ENCODE measurements at places on chromosomes 3 and 15. TPM values are rescaled to one million over a fixed set of nuclear protein-coding genes. Genes with fewer than 3 reads are reported as not detected.
A peak's percentile ranks its signal among the peaks of the same experiment; 100 is the strongest.

Gene CHDH
- total RNA-seq = 0.88 TPM

Gene DET1
- 7.6 TPM for total RNA-seq

- peak; percentile 51 for DNase-seq
Observed at GRCh38 chr3:24185738-24186384, 240.8 kb downstream of the NR1D2 start.

Gene GPR160
- 0.29 TPM for total RNA-seq

DNA sequence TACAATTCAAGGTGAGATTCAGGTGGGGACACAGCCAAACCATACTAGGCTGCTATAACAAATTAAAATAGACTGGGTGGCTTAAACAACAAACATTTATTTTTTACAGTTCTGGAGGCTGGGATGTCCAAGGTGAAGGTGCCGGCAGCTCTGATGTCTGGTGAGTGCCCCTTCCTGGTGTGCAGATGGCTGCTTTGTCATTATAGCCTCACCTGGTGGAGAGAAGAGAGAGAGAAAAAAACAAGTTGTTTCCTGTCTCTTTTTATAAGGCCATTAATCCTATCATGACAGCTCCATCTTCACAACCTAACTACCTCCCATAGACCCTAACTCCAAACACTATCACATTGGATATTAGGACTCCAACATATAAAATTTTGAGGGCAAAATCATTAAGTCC, 279.7 kb downstream of the ZIC1 start:
- DNase-seq = no peak

- no peak for DNase-seq
Observed at GRCh38 chr3:56918111-56918568, 116.4 kb upstream of the ARHGEF3 start.

DNA sequence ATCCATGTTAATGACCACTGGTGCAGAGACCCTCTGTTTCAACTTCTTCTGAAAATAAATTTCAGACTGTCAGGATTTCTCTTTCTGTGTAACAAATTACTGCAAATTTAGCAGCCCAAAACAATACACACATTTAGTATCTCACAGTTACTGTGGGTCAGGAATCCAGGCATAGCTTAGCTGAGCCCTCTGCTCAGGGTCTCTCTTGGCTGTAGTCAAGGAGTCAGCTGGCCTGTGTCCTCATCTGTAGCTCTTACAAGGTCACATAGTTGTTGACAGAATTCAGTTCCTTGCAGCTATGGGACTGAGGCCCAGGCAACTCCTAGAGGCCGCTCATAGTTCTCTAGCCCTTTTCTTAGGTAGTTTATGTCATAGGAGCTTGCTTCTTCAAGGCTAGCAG, 51.9 kb downstream of the NKIRAS1 start:
- no peak for DNase-seq

- no peak for DNase-seq
Observed at GRCh38 chr3:146621723-146622122, 16.6 kb upstream of the PLSCR5 start.

- DNase-seq = no peak
Observed at GRCh38 chr3:102090721-102091045, 241.4 kb downstream of the NFKBIZ start.

GRCh38 chr3:136818191-136818768, 646 bp upstream of the SLC35G2 start:
- peak; percentile 76 for DNase-seq

GRCh38 chr3:13085846-13086179, 12.6 kb upstream of the IQSEC1 start:
- no peak for DNase-seq

DNA sequence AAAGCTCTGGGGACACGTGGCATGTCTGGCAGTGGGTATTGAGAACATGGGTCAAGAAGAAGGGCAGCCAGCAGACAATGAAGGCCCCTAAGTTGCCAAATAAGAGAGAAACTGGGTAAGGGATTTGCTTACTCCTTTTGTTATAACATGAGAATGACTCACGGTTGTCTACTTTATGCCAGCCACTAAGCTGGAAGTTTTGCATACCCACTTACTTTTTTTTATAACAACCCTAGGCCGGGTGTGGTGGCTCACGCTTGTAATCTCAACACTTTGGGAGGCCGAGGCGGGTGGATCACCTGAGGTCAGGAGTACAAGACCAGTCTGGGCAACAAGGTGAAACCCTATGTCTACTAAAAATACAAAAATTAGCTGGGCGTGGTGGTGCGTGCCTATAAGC, 50.0 kb downstream of the DRD3 start:
- no peak for DNase-seq

Gene KCNMB3
- 1.8 TPM for total RNA-seq

- DNase-seq = peak; percentile 72
Observed at GRCh38 chr3:78754066-78754743, 1013.6 kb downstream of the ROBO1 start.

DNA sequence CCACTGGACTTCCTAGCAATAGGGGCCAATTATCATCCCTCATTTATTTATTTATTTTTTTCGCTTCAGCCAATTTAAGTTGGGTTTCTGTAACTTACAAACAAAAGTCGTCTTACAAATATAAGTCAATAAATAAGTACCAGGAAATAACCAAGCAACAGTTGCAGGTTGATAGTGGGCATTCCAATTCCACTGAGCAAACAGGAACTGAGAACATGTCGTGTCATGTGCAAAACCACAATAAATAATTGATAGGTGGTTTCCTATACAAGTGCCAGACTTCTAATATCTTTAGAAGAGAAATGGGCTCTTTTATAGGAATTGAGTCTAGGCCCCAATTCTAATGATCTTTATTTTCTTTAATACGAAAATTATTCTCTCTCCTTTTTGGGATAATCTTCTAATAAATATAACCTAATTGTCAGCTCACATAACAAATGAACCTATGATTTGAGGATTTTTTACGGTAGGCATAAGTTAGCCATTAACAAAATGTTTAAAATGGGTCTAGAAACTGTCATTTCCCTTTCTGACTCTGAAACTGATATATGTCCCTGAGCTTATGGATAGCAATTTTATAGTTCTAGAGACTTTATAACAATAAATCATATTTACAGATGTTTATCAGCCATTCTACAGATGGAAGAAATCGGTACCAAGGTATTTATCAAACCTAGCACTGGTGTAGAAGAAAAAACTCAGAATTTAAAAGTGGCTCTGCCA, 571.8 kb downstream of the FOXP1 start:
- no peak for DNase-seq

GRCh38 chr3:2686816-2687502, 423.2 kb downstream of the IL5RA start:
- DNase-seq = no peak

Gene RPP14
- 13.4 TPM for total RNA-seq

Gene AHSG
- total RNA-seq = not detected

DNA sequence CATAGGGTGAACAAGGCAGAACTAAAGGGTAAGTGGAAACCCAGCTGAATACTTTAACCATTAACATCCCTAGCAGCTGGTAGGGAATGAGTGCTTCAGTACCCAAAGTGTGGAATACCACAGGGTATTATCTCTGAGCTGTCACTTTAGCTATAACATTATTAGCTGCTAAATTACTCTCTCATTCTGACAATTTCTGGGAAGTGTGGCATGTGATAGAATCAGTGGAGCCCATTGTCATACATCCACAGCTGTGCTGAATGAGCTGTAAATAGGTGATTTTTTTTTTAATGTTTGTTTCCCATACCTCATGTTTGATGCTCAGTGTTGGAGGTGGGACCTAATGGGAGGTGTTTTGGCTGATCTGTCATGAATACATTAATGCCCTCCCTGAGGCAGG, 894.3 kb downstream of the DIPK2A start:
- no peak for DNase-seq

DNA sequence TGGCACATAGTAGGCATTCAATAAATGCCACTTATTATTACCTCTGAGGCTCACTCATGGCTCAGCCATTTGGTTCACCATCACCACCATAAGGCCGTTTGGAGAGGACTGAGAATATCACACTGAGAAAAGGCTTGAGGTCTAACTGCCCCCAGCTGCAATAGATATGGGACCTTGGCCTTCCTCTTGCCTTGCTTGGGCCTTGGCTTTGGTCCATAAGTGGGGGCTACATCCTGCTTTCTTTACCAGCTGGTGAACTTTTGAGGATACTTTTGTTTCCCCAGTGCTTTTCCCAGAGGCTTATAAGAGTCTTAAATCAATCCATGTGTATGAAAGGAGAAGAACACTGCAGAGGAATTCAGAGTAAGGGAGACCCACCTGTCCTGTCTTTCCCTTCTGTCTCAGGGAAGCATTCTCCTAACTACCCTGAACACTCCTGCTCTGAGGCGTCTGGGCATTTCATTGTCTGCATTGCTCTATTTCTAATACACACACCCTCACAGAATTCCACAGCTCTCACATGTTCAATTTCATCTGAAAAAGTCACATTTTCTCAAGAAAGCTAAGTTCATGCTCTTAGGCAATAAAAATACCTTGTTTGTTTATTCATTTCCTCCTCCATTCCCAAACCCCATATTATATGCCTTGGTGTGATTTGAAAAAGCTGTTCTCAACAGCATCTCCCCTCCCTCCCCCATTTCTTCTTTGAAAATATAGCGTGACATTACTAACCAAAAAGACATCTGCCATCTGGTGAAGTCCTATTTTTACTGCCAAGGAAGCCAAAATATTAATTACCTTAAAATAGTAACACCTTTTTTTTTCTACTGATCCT, 22.5 kb upstream of the KCNMB2 start:
- no peak for DNase-seq

Gene FEZF2
- not detected for total RNA-seq

DNA sequence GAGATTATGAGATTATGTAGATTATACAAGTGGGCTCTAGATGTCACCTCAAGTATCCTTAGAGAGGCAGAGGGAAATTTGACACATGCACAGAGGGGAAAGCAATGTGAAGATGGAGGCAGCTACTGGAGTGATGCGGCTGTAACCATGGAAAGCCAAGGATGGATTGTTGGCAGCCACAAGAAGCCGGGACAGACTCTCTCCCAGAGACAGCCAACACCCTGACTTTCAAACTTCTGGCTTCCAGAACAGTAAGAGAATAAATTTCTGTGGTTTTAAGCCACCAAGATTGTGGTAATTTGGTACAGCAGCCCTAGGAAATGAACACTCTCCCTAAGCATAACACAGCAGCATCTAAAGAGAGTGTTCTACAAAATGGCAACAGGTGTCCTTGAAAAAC, 34.4 kb upstream of the PRICKLE2 start:
- DNase-seq = no peak

DNA sequence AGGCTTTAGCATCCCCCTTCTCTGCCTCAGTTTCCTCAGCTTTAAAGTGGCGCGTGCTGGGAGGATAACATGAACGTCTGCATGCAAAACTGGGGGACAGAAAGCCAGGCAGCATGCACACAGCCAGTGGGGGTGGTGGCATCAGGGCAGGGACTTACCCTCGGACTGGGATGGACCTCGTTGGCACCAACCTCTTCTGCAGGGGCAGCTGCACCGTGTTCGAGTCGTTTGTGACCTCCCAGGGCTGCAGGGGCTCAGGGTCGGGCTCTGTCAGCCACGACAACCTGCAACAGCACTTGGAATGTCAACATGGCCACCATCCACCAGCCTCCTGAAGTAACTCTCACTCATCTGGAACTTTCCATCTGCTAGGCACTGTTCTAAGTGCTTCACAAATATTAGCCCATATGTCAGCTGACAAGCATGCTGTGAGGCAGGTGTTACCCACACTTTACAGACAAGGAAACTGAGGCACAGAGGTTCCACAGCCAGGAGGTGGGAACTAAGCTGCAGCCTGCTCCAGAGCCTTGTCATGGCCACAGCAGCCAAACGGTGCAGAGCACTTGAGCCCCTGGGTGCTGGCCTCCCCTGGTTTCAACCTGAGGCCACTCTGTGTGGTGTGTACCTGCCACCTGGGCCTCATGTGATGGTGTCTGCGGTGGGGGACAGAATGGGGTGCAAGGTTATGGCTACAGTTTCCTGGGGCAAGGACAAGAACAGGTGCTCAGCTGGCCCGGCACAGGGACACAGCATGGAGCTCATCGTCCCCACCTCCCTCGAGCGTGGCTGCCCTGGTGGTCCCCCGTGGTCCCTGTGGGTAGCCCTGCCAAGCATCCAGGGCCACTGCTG, 6.7 kb downstream of the C3orf22 start:
- peak; percentile 83 for DNase-seq

Gene TAGLN3
- total RNA-seq = not detected

GRCh38 chr3:56269755-56270535, 198.3 kb downstream of the ERC2 start:
- no peak for DNase-seq

- no peak for DNase-seq
Observed at GRCh38 chr15:58545307-58546065, 113.7 kb downstream of the LIPC start.

Gene CADPS
- 3.2 TPM for total RNA-seq

DNA sequence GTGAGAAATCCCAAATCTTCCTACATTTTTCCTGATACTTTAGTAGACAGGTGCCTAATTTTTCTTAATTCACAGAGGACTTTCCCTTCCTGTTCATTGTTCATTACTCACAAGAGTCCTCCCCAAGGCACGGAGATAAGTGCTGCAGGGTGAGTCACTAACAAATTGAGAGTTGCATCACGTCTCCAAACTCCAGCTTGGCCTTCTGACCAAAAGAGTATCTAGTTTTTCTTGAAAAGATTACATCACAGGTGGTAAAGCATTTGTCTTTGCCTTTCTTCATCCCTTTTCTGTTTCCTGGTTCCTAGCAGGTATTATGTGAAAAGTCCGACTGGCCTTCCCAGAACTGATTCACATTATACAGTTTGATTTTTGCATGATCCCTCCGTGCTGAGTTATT, 24.9 kb upstream of the RASGRP1 start:
- DNase-seq = peak; percentile 74

- no peak for DNase-seq
Observed at GRCh38 chr15:98493966-98494511, 154.3 kb upstream of the IGF1R start.

DNA sequence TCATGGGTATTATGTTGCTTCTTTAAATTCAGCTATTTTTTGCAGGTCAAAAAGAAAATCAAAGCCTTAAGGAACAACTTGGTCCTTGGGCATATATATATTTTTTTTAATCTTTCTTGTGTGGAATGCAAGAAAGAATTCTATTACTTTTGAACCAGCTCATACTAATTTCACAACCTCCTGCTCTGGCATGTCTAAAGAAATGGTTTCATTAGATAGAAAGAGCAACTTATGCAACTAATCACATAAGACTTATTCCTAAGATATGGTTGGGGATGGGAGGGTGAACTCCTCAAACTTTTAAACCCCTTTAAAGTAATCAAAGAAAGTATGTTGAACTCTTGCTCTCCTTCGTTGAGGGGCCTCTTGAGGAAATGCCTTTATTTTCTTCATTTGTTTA, 114.9 kb downstream of the GMNC start:
- peak; percentile 31 for DNase-seq

- DNase-seq = no peak
Observed at GRCh38 chr15:63370764-63371163, 10.9 kb downstream of the CA12 start.

- DNase-seq = no peak
Observed at GRCh38 chr3:160372780-160373179, 26.2 kb downstream of the IFT80 start.

- DNase-seq = no peak
Observed at GRCh38 chr3:177538750-177539730, 341.8 kb upstream of the TBL1XR1 start.

GRCh38 chr3:177710506-177710905, 513.2 kb upstream of the TBL1XR1 start:
- no peak for DNase-seq

Gene GAP43
- 2.1 TPM for total RNA-seq

Gene GOLGA8M
- total RNA-seq = under 0.01 TPM

GRCh38 chr15:20295238-20295811, 246.3 kb downstream of the GOLGA6L6 start:
- peak; percentile 72 for DNase-seq

GRCh38 chr3:155807823-155808222, 1.7 kb upstream of the C3orf33 start:
- DNase-seq = no peak
